Glutamatergic neuron (in vitro differentiated cells): ENCODE measurements at places on chromosomes 5 and 9. TPM values are rescaled to one million over a fixed set of nuclear protein-coding genes. Genes with fewer than 3 reads are reported as not detected.

The FBLL1 gene
- 66.2 TPM for total RNA-seq

The CKMT2 gene
- total RNA-seq, result 0.81 TPM

The LTC4S gene
- total RNA-seq, result 0.91 TPM

The TRAF1 gene
- total RNA-seq, result 1.6 TPM

The MORN5 gene
- not detected for total RNA-seq

The WNT8A gene
- not detected for total RNA-seq

The CRHBP gene
- not detected for total RNA-seq

The ANGPTL2 gene
- 55.5 TPM for total RNA-seq

The RICTOR gene
- total RNA-seq, result 39.3 TPM

The SLC6A19 gene
- not detected for total RNA-seq

The GARIN3 gene
- total RNA-seq, result not detected

The IL9 gene
- total RNA-seq, result not detected

The F2RL2 gene
- not detected for total RNA-seq

The KIF2A gene
- 91.7 TPM for total RNA-seq

The PLPP6 gene
- total RNA-seq, result 12.0 TPM

The FOXD4L3 gene
- total RNA-seq, result 0.27 TPM

The MEGF10 gene
- total RNA-seq, result 0.69 TPM

The KIF12 gene
- 0.93 TPM for total RNA-seq

The FBXW5 gene
- 77.9 TPM for total RNA-seq

The GLIPR2 gene
- total RNA-seq, result 84.4 TPM

The OR13C8 gene
- total RNA-seq, result not detected

The NKD2 gene
- 41.7 TPM for total RNA-seq

The CCL19 gene
- total RNA-seq, result not detected

The HSD17B3 gene
- total RNA-seq, result 2.2 TPM

The IL31RA gene
- not detected for total RNA-seq

The CCL28 gene
- 1.1 TPM for total RNA-seq

The NTMT1 gene
- total RNA-seq, result 62.6 TPM

The FOXD4L5 gene
- total RNA-seq, result not detected

The EIF4E1B gene
- not detected for total RNA-seq

The GHR gene
- not detected for total RNA-seq

The KCNIP1 gene
- 0.47 TPM for total RNA-seq

The KCNN2 gene
- total RNA-seq, result 2.3 TPM

The NRG2 gene
- total RNA-seq, result 0.81 TPM

The MEF2C gene
- total RNA-seq, result 24.1 TPM

The DCAF12 gene
- total RNA-seq, result 37.9 TPM

The DOCK2 gene
- 0.66 TPM for total RNA-seq

The LCN2 gene
- total RNA-seq, result not detected

The SCGB3A2 gene
- total RNA-seq, result 1.2 TPM

The ENTPD2 gene
- 0.69 TPM for total RNA-seq

The RAD50 gene
- total RNA-seq, result 34.9 TPM

The PCDHA9 gene
- 18.9 TPM for total RNA-seq

The PCDHGA12 gene
- total RNA-seq, result 6.1 TPM

The BTF3 gene
- total RNA-seq, result 347 TPM

The PKD2L2 gene
- total RNA-seq, result not detected

The C9orf153 gene
- total RNA-seq, result 0.27 TPM

The TXNDC8 gene
- not detected for total RNA-seq

The GLRA1 gene
- total RNA-seq, result 0.22 TPM

The SPINK4 gene
- not detected for total RNA-seq

The EDIL3 gene
- 220 TPM for total RNA-seq

The SOX30 gene
- total RNA-seq, result not detected

The SPINK6 gene
- not detected for total RNA-seq

The OBP2B gene
- not detected for total RNA-seq

The MAMDC2 gene
- total RNA-seq, result 0.22 TPM

The TMC1 gene
- not detected for total RNA-seq

The CTXN3 gene
- total RNA-seq, result not detected

The EIF4EBP3 gene
- total RNA-seq, result 7.0 TPM

The PAEP gene
- total RNA-seq, result not detected

The ZBTB43 gene
- 16.8 TPM for total RNA-seq
